ENCODE measurements at places on chromosomes 7 and 10.

GRCh38 chr10:21742740-21743412 lies 208.8 kb downstream of the MLLT10 start:
- DNase-seq: no peak

DNA sequence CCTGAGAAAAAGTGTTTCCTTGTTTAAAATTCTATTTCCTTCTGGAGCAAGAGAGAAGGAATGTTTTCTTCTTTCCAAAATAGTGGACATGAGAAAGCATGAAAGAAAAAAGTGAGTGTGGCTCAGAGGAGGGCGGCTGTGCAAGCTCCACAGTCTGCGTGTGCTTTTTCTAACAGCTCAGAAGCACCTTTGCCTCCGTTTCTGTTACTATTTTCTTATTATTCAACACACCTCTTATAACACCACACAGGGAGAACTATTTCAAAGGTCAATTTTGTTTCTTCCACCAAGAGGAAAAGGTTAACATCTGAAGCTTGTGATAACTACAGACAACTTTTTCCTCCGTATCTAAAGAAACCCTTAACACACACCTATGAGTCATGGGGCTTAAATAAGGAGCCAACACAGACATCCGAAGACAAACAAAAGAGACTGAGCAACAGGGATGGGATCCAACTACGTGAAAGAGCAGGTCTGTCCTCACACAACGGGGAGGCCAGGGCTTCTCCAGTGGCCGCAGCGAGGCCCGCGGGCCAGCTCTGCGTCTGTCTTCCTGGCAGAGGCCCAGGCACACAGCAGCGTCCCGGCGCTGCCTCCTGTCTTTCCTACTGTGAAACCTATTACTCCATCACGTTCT lies 36.2 kb upstream of the NCAPG2 start:
- DNase-seq: no peak

DNA sequence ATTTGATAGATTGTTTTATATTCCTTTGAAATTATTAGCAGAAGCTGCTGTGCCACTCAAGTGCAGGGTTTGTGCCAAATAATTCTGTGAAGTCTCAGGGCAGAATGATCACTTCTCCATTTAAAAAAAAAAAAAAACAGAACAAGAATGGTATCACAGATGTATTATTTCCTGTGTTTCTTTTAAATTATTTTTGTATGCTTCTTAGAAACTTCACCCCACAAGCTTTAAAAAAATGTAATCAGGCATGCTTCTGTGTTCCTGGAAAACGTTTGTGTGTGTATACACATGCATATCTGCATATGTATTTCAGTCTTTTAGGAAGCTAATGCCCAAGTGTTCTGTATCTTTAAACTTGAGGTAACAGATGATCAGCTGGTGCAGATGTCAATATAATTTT lies 6.3 kb upstream of the CD36 start:
- DNase-seq: no peak

GRCh38 chr7:157018997-157019608 lies 8.6 kb upstream of the MNX1 start:
- no peak for DNase-seq
